ENCODE measurements at places on chromosomes 13 and 19. TPM values are rescaled to one million over a fixed set of nuclear protein-coding genes. Genes with fewer than 3 reads are reported as not detected.

DNA sequence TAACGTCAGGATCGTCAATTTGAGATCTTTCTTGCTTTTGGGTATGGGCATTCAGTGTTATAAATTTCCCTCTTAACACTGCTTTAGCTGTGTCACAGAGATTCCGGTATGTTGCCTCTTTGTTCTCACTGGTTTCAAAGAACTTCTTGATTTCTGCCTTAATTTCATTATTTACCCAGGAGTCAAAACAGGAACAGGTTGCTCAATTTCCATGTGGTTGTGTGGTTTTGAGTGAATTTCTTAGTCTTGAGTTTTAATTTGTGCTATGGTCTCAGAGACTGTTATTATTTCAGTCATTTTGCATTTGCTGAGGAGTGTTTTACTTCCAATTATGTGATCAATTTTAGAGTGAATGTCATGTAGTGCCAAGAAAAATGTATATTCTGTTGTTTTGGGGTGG, 153.1 kb downstream of the PCDH17 start:
- no peak for DNase-seq
- H3K36me3 ChIP-seq: no peaks in the 10 kb centered on the region
- no peaks in the 10 kb centered on the region for H3K4me1 ChIP-seq
- H3K4me3 ChIP-seq: no peak overlapping the region
- H3K27ac ChIP-seq: no peak overlapping the region

Gene PRSS57
- polyA plus RNA-seq: not detected

Gene STAP2
- polyA plus RNA-seq: 1.7 TPM

DNA sequence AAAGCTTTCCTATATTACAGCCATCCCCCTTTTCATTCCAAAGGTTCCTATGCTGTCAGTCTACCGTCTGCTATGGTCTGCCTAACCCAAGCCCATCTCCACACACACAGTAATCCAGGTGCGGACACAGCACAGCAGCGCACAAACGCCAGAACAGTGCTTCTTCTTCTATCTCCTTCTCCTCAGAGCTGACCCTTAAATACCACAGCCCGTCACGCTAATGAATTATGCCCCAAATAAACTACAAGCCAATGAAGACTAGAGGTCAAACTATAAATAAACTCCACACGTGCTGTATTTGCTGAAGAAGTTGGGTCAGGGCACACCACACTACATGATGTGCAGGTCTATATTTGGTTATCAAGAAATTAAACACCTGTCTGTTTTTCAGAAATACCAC, 71.8 kb downstream of the TBC1D4 start:
- H3K27me3 ChIP-seq: no peaks in the 10 kb centered on the region
- no peak for DNase-seq
- no peak overlapping the region for H3K27ac ChIP-seq

GRCh38 chr19:13010038-13010991, 15.0 kb downstream of the NFIX start:
- no peak overlapping the region for H3K4me3 ChIP-seq
- H3K36me3 ChIP-seq: peaks cover 10% of the 10 kb centered on the region
- peaks cover 42% of the 10 kb centered on the region for H3K4me1 ChIP-seq

Gene AXL
- polyA plus RNA-seq: 231 TPM

GRCh38 chr13:29761160-29761559, 89.3 kb downstream of the UBL3 start:
- H3K36me3 ChIP-seq: no peaks in the 10 kb centered on the region
- H3K27ac ChIP-seq: no peak overlapping the region

GRCh38 chr13:53901593-53901992, 873.0 kb downstream of the OLFM4 start:
- no peak for DNase-seq
- no peaks in the 10 kb centered on the region for H3K27me3 ChIP-seq
- H3K4me3 ChIP-seq: no peak overlapping the region

DNA sequence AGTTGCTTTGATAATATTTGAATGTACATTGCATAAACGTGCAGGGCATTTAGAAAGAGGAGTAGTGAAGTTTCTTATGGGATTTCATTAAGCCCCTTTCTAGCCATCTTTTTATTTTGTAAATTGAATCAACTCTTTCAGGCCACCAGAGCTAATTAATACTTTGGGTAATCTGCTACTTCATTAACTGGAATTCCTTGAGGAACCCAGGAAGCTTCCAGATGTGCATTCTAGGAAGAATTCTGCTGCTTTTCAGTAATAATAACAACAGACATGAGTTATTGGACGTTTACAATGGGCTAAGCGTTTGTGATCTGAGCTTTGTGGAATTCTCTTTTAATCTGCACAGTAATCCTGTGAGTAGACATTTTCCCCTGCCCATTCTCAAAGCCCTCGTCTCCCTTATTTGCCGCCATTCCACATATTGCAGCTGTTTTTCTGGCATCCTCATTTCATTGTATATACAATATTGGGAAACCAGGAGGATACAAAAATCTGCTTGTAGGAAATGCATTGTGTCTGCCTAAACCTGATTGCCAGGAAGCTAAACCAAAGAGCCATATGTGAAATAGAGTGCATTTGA, 103.9 kb downstream of the HS6ST3 start:
- H3K27me3 ChIP-seq: no peaks in the 10 kb centered on the region
- no peak overlapping the region for H3K27ac ChIP-seq
- H3K4me3 ChIP-seq: no peak overlapping the region

Gene SPRY2
- polyA plus RNA-seq: 82.6 TPM

GRCh38 chr13:97573011-97573410, 139.0 kb downstream of the RAP2A start:
- no peaks in the 10 kb centered on the region for H3K36me3 ChIP-seq
- no peak for DNase-seq
- H3K27ac ChIP-seq: no peak overlapping the region
- H3K4me3 ChIP-seq: no peak overlapping the region
- H3K4me1 ChIP-seq: no peaks in the 10 kb centered on the region

DNA sequence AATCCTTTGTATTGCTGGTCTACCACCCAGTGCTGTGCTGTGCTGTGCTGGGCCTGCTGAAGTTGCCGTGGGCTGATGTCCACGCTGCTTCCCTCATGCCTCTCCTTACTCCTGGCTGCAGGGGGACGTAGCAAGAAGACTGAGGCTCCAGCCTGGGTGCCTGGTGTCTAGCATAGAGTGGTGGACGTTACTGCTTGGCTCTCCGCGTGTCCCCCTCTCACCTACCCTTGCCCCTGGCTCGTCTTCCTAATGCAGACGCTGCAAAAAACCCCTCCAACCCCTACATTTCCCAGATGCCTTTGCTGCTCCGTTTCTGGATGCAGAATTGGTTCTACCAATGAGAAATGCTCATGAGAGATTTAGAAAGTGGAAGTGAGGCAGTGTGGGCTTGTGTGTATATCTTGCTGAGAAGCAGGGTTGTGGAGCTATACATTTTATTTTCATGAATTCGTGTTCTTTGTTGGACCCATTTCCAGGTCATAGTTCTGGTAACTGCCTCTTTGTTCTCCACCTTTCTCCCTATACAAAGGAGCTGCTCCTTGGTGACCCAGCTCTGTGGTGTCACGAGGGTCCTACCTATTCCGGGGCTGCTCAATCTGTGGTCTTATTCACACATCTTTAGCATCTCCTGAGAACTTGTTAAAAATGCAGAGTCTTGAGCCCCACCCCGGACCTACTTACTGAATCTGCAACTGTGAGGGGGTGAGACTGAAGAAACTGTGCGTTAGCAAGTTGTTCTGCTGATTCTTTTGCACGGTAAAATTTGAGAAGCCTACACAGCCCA, 7.9 kb upstream of the DENND1C start:
- no peak overlapping the region for H3K27ac ChIP-seq
- H3K36me3 ChIP-seq: no peaks in the 10 kb centered on the region
- no peak for DNase-seq
- H3K27me3 ChIP-seq: no peaks in the 10 kb centered on the region

Gene GDF15
- 24.3 TPM for polyA plus RNA-seq

DNA sequence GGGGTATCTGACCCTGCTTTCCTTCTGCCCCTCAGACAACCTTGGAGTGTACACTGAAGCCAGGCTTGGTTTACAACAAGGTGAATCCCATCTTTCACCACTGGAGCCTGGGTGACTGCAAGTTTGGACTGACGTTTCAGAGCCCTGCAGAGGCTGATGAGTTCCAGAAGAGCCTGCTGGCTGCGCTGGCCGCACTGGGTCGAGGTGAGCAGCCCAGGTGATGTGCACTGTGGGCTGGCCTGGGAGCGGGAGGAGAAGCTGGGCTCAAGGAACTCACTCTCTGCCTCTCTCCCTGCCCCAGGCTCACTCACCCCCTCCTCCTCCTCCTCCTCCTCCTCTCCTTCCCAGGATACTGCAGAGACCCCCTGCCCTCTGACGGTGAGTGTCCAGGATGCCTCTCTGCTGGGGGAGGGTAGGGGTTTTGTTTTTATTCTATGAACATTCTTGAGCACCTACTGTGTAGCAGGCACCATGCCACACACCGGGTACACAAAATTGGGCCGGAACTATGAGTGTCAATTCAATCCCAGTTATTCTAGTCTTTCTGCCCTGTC, 3.5 kb downstream of the SPRED3 start:
- no peak for DNase-seq
- no peaks in the 10 kb centered on the region for H3K27me3 ChIP-seq
- H3K4me3 ChIP-seq: no peak overlapping the region
- H3K27ac ChIP-seq: no peak overlapping the region

GRCh38 chr13:72931311-72931710, 127.5 kb upstream of the KLF5 start:
- H3K27me3 ChIP-seq: no peaks in the 10 kb centered on the region
- DNase-seq: no peak
- H3K4me3 ChIP-seq: no peak overlapping the region
- no peaks in the 10 kb centered on the region for H3K36me3 ChIP-seq
- no peaks in the 10 kb centered on the region for H3K4me1 ChIP-seq

DNA sequence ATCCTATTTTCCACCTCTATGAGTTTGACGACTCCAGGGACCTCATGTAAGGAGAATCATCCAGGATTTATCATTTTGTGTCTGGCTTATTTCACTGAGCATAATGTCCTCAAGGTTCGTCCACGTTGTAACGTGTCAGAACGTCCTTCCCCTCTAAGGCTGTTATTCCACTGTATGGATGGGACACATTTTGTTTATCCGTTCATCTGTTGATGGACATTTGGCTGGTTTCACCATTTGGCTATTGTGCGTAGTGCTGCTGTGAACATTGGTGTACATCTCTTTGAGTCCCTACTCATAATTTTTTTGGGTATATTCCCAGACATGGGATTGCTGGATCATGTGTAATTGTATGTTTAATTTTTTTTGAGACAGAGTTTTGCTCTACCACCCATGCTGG, 21.5 kb downstream of the CRTC1 start:
- H3K4me3 ChIP-seq: no peak overlapping the region
- peaks cover 5% of the 10 kb centered on the region for H3K4me1 ChIP-seq

DNA sequence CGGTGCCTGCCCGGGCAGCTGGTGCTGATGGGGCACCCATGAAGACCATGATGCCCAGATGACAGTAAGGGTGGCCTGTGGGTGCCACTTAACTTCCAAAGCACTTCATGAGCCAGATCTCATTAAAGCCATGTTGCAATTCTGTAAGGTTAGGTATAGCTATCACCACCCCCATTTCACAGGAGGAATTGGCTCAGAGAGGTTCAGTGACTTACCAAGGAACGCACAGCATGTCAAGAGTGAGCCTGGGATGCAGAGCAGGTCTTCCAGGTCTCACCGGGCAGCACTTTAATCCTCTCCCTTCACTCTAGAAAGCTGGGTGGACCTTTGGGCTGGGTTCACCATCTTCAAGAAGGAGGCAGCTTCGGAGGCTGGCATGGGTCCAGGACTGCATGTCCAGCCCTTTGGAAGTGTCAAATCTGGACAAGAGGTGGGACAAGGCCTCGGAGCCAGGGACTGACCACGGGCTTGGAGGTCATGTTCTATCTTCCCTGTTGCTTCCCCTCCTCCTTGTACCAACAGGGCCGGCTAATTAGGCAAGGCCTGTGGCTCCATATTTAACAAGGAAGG, 189.8 kb downstream of the URI1 start:
- DNase-seq: no peak
- no peaks in the 10 kb centered on the region for H3K27me3 ChIP-seq
- no peak overlapping the region for H3K27ac ChIP-seq
- no peaks in the 10 kb centered on the region for H3K4me1 ChIP-seq

- H3K4me1 ChIP-seq: peaks cover under 1% of the 10 kb centered on the region
- no peak overlapping the region for H3K4me3 ChIP-seq
- peaks cover 3% of the 10 kb centered on the region for H3K36me3 ChIP-seq
- no peak for DNase-seq
These were observed 6.0 kb downstream of the PODNL1 start for GRCh38 chr19:13932149-13932637.

Gene OR7A5
- polyA plus RNA-seq: not detected

- H3K27me3 ChIP-seq: no peaks in the 10 kb centered on the region
- DNase-seq: no peak
- no peak overlapping the region for H3K4me3 ChIP-seq
- peak overlapping the region; percentile 98 for H3K27ac ChIP-seq
These were observed 258.2 kb upstream of the STARD13 start for GRCh38 chr13:33543631-33544265.

Gene BABAM1
- polyA plus RNA-seq: 68.8 TPM

Gene TUBA3C
- not detected for polyA plus RNA-seq

GRCh38 chr13:34143637-34144036, 325.7 kb downstream of the RFC3 start:
- no peak overlapping the region for H3K4me3 ChIP-seq
- H3K27ac ChIP-seq: no peak overlapping the region
- H3K4me1 ChIP-seq: no peaks in the 10 kb centered on the region
- H3K27me3 ChIP-seq: no peaks in the 10 kb centered on the region

DNA sequence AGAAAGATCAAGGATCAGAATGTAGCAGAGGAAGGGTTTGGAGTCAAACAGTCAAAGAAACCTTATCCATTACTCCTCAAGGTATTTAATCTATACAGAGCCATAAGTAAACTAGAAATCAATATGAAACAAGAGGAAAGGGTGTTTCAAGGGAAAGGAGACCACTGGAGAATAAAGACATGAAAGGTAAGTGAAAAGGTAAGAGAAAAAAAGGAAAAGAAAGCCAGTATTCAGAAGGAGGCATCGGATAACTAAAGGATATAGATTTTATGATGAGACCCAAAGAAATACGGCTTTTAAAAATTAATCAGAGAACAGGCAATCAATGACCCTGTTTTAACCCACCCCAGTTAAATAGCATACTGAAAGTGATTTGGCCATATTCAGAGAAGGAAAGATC, 438.7 kb upstream of the MIR17HG start:
- H3K27me3 ChIP-seq: no peaks in the 10 kb centered on the region
- no peaks in the 10 kb centered on the region for H3K36me3 ChIP-seq
- DNase-seq: no peak
- H3K27ac ChIP-seq: no peak overlapping the region

DNA sequence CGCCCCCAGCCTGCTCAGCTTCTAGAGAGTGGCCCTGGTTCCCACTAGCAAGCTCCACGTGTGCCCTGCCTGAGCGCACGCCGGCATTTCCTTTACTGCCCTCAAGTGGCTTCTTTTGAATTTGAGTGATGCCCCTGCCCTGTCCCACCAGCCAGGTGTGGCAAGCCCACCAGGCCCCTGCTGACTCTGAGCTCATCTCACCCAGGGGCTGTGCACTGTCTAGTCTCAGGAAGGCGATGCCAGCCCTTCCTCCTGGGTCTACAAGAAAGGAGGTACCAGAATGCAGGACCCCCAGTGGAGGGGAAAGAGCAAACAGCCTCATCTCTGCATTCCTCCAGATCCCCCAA, 17.3 kb upstream of the EPHX3 start:
- no peaks in the 10 kb centered on the region for H3K27me3 ChIP-seq
- no peak overlapping the region for H3K4me3 ChIP-seq
- peaks cover 64% of the 10 kb centered on the region for H3K4me1 ChIP-seq
- peak overlapping the region; percentile 99 for H3K27ac ChIP-seq
- DNase-seq: no peak

Measured in fibroblast of lung (primary cell).